ENCODE measurements at places on chromosomes 3 and 15.
A peak's percentile ranks its signal among the peaks of the same experiment; 100 is the strongest.

DNA sequence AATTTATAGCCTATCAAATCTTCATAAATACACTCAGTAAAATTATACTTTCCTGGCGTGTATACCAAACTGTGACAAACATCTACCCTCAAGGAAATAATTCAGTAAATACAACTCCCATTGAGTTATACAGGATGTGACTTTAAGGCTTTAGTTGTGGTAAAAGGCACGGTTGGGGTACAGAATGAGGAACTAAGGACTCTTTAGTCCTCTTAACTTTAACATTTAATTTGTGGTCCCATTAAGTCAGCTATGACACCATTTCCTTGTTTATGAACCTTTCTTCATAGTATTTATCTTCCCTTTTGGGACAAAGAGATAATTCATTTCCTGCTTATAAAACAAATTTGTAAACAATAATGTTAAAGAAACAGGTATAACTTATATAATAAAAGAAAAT is 30.2 kb downstream of the IFT80 start:
- no peak for DNase-seq

- DNase-seq: peak; percentile 15
These were observed 159.3 kb upstream of the C2CD4B start for GRCh38 chr15:62324382-62324781.

DNA sequence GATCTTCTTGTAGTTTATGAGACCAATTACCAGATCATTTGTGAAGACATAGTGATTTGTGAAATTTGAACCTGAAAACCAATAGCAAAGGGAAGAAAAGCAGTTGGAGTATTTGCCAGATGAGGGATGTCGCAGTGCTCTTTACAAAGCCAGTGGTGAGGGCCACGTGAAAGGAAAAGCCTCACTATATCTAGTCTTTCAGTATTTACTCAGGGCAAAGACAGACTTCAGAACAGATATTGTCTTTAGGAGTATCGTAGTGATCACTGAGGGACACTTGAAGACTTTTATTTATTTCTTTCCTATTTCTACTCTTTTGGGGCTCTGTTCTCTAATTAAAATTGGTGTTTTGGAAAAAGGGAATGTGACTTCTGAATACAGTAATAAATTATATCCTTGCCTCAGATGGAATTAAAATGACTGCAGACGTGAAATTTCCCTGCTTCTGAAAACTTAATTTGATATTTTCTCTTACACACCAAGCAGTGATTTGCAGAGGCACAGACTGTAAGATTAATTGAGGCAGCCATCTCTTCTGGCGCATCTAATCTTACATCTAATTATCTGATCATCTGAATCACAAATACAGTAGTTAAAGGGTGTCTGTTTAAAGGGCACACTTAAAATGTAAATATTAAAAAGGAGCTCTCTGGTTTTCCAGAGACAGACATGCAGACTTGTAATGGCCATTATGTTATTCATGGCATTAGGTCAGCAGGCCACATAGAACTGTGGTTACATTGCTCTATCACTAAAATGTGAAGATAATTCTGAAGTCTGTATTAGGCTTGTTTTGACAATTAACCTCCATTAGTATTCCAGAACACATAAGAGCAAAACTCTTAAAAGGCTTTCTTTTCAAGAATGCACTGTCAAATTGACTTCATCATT is 193.0 kb upstream of the GOLIM4 start:
- DNase-seq: no peak

- no peak for DNase-seq
These were observed 20.9 kb downstream of the SNRK start for GRCh38 chr3:43307226-43307625.

DNA sequence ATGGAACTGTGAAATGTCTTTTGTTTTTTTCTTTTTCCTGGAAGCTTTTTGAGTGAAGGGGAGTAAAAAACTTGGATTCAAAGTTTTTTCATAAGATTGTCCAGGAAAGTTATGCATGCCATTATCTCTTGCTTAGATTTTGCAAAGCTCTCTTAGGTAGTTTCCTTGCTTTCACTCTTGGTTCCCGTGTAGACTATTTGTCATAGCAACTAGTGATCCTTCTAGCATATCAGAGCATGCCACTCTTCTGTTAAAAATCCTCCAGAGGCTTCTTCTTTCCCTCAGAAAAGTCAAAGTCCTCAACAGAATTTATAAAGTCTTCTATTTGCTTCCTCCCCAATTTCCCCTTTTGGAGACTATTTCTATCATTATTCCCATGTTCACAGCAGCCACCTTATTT is 21.1 kb downstream of the GTF2E1 start:
- DNase-seq: no peak

DNA sequence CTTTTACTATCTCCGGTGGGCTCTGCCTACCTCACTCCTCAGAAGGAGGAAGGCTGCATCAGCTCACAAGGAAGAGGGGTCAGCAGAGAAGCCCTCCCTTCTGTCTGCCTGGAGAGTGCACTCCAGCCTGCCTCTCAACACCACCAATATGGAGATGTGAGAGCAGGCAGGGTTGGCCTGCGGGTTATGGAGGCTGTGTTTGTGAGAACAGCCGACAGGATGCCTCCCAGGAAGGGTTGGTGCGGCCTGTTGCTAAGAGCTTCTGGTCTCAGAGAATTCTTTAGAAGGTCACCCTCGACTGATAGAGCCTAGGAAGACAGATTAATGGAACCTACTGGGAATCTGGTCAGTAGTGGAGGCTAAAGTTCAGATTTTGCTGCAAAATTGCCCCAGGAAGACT is 326.1 kb downstream of the NTRK3 start:
- DNase-seq: no peak

DNA sequence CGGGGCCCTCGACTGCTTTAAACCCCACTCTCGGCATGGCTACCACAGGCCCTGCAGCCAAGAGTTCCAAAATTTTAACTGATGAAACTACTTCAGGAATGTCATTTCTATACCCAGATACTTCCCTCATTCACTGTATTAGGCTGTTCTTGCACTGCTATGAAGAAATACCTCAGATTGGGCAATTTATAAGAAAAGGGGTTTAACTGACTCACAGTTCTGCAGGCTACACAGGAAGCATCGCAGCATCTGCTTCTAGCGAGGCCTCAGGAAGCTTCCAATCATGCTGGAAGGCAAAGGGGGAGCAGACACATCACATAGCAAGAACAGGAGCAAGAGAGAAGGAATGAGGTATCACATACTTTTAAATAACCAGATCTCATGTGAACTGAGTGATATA is 21.6 kb upstream of the ALCAM start:
- DNase-seq: no peak

DNA sequence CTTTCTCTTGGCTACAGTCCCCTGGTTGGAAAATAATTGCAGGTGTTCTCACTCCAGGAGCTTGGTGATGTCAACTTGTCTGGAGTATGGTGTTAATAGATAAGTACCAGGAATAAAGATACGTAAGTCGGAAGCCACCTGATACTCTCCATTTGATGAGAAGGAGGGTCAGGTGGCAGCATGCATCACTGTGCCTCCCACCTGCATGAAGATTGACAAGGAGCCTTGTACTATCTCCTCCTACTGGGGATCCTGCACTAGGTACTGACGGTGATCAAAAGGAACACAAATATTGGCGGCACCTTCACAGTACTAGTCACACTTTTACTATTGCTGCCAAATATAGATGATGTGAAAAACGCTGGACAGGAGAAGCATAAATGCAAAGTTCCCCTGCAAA is 32.6 kb upstream of the GABRB3 start:
- DNase-seq: no peak
